Bronchial smooth muscle cell (primary cell): ENCODE measurements at places on chromosomes 6 and 20. TPM values are rescaled to one million over a fixed set of nuclear protein-coding genes. Genes with fewer than 3 reads are reported as not detected.

The GHRH gene
- total RNA-seq: not detected in 2 replicates

The OR2H1 gene
- not detected in 2 replicates for total RNA-seq

The PRKN gene
- total RNA-seq: 3.6 and 4.0 TPM in 2 replicates

The CCDC170 gene
- total RNA-seq: 0.47 and 1.5 TPM in 2 replicates

The LY6G6D gene
- 0.47 TPM in 1 of 2 replicates, not detected in the other for total RNA-seq

The CGAS gene
- 1.5 and 3.2 TPM in 2 replicates for total RNA-seq

The BMP2 gene
- total RNA-seq: 0.86 and 2.2 TPM in 2 replicates

The ZFP57 gene
- total RNA-seq: 2.8 TPM in 1 of 2 replicates, not detected in the other
